Renal cortex interstitium (tissue), 15 donors: ENCODE measurements at places on chromosomes 3 and 15. TPM values are rescaled to one million over a fixed set of nuclear protein-coding genes. Genes with fewer than 3 reads are reported as not detected.

DNA sequence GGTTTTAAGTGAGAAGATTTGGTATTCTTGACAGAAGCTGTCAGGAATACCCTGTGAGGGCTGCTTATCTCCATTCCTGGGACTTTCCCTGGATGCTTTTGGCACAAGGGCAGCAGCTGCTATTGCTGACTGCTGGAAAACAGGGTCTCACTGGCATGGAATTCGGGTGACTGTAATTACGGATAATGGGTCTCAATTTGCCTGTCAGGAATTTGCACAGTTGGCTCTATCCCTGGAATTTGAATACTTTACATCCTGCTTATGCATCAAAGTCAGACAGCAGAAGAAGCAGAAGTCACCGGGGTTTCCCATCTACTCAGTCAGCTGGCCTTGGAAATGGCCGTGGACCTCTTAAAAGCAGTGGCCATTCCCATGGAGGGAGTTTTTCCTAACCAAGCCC is 25.9 kb upstream of the AKAP13 start:
- DNase-seq: no peak

DNA sequence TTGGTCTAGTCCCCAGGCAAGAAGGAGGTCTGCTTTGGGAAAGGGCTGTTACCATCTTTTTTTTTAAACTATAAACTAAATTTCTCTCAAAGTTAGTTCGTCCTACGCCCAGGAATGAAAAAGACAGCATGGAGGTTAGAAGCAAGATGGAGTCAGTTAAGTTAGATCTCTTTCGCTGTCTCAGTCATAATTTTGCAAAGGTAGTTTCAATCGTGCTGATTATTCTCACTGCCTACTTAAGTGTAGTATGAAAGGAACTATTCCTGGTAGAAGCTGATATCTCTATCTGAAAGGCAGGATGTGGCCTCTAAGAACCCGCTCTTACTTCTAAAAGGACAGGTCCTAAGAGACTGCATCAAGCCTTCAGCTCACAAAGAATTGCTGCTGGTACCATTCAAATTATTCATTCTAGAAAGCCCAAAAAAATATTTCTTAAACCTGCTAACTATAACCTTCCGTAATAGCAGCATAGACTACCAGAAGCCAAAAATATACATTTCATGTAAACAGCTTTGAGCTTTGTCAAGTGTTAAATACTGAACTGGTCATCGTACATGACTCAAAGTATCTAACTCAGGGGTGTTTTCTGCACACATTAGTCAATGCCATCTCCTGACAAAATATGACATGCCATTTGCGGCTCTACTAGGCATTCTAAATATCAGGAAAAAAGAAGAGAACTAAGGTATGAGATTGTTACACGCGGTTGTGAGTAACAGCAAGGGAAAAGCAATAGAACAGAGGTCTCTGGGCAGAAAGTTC is 96.0 kb upstream of the CCDC80 start:
- no peak for DNase-seq

GRCh38 chr15:101480613-101481380 is 8.7 kb downstream of the PCSK6 start:
- DNase-seq: no peak

- DNase-seq: no peak
Observed at GRCh38 chr3:151204530-151205402, 1.8 kb upstream of the GPR171 start.

DNA sequence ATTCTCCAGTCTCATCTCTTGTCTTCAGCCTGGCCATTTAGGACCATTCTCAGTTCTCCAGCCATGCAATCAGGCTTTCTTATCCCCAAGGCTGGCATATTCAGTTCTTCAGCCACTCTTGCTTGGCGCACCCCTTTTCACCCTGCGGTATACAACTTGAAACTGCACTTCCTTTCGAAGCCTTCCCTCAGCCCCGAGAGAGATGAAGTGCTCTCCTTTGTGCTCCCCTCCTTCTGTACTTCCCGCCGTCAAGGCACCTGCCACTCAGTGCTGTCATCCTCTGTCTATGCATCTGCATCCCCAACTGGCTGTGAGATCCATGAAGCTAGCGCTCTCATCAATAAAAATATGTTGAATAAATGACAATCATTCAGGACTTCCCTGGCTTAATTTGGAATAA is 45.7 kb downstream of the MORC1 start:
- no peak for DNase-seq

The SIDT1 gene
- 2.4 TPM for polyA plus RNA-seq

The SI gene
- polyA plus RNA-seq: 0.29 TPM

DNA sequence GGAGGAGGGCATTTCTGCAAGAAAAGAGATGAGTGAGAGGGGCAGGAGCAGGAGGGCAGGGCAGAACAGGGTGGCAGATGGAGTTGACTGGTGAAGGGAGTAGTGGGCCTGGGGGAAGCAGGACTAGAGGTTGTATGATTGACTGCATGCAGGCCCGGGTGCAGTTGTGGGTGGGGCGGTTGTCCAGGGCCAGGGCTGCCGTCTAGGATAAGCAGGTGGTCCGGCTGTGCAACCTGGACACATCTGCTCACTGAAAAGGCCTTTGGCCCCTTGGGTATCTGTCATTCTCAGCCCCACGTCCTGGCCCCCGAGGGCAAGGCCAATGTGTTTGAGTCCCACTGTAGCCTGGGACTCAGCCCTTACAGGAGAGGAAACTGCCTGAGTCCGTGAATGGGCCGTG is 25.4 kb downstream of the ALS2CL start:
- no peak for DNase-seq

The SOX2 gene
- 0.68 TPM for polyA plus RNA-seq

The CRYGS gene
- polyA plus RNA-seq: 11.2 TPM

DNA sequence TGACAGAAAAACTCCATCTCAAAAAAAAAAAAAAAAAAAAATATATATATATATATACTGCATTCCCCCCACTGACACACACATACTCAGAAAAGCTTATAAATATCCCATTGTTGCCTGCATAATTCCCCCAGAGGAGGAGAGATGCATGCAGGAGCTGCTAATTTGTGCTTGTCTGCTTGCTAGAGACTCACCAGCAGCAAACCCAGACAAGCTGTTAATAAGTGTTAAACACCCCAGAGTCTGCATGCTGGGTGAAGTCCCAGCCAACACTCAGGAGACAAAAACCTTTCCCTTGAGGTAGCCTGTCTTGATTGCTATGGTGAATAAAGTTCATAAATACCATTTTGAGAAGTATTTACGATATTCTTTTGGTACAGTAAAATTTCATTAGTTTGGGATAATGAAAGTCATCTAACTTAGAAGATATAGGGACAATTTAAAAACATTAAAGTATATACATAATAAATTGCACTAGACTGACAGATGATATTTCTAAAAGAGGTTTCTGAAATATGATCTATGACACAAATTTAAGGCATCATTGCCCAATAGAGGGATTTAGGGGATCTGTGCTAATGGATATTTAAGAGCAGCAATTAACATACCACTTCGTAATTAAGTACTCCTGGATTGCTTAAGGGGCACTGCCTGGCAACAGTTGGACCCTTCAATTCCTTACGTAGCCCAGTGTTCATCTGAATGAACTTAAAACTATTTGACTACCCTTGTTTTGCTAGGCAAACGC is 400.0 kb upstream of the C2CD4B start:
- no peak for DNase-seq

- DNase-seq: no peak
Observed at GRCh38 chr15:76885212-76885611, 19.9 kb downstream of the SCAPER start.

The TMEM212 gene
- polyA plus RNA-seq: 0.09 TPM

GRCh38 chr15:40436892-40437751 is 3.6 kb upstream of the BAHD1 start:
- no peak for DNase-seq

DNA sequence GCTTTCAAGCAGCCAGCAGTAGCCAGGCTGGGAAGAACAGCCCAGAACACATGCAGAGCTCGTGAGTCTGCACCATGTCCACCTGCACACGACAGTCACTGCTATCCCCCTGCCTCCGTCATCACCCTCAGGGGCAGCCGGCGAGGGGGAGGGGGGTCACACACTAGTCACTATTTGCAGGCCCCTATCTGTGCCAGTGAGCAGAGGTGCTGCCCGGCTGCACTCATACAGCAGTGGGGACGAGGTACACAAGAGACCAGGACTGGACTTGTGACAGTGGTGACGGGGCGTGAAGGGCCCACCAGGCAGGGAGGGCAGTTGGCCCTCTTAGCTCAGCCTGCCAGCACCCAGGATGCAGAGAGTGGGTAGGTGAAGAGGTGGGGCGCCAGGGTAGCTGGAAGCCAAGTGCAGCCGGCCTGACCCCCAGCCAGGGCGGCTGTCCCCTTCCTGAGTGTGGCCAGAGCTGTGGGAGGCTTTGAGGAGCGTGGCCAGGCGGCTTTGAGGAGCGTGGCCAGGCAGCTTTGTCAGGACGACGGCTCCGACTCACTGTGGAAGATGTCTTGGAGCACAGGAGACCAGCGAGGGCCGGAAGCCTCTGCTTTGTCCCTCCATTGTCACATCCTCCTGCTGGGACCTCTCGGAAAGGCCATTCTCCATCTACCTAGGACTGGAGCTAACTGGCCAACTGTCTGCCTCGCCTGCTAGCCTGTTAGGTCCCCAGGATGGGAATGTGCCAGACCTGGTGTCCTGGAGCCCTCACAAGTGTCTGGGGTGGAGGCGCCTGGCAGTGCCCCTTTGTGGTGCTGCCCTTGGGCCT is 52.1 kb upstream of the FGD5 start:
- DNase-seq: no peak

DNA sequence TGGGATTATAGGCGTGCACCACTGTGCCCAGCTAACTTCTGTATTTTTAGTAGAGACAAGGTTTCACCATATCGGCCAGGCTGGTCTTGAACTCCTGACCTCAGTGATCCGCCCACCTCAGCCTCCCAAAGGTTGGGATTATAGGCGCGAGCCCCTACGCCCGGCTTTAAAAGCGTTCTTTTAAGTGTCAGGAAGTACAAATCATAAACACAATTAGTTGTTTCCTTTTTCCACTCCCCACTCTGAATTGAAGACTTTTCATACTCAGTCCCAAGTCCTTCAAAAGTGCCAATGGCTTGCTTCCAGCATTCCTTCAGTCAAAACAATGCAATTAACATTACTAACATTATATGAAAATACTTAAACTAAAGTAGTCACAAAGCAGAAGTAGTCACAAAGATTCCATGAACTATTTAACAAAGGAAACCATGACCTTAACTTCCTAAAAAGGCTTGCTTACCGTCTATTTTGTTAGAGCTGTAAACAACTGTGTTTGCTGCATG is 8.1 kb downstream of the WDR82 start:
- no peak for DNase-seq

The IL17RD gene
- 60.5 TPM for polyA plus RNA-seq

- no peak for DNase-seq
Observed at GRCh38 chr3:22495791-22496190, 707.3 kb upstream of the UBE2E2 start.

DNA sequence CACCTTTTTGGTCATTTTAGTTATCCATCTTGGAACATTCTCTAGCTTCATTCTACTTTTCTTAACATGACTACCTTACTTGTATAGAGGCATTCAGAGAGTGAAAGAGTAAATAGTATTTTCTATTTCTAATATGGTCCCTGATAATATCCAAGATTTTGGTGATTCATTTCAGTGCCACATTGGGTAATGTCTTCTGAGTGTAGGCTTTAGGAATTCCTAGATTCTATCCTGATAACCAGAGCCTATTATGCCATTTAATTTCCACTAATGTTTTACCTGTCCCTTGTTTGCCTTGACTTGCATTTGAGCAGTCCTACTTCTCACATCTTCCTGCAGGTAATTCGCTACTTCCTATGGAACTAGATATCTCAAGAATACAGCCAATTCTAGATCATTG is 21.8 kb downstream of the ADGRG7 start:
- no peak for DNase-seq

The KLF15 gene
- 15.4 TPM for polyA plus RNA-seq

The TMC3 gene
- polyA plus RNA-seq: 0.38 TPM

The NTRK3 gene
- polyA plus RNA-seq: 13.7 TPM

GRCh38 chr3:193593668-193594030 is 641 bp downstream of the OPA1 start:
- DNase-seq: peak; percentile 18

The TRIM59 gene
- polyA plus RNA-seq: 21.6 TPM

- DNase-seq: no peak
Observed at GRCh38 chr3:42515391-42515916, 13.0 kb downstream of the VIPR1 start.

The CHRM5 gene
- polyA plus RNA-seq: 0.10 TPM

GRCh38 chr15:29759596-29759995 is 62.7 kb downstream of the TJP1 start:
- DNase-seq: no peak

- no peak for DNase-seq
Observed at GRCh38 chr15:68603951-68604350, 25.2 kb downstream of the CORO2B start.

DNA sequence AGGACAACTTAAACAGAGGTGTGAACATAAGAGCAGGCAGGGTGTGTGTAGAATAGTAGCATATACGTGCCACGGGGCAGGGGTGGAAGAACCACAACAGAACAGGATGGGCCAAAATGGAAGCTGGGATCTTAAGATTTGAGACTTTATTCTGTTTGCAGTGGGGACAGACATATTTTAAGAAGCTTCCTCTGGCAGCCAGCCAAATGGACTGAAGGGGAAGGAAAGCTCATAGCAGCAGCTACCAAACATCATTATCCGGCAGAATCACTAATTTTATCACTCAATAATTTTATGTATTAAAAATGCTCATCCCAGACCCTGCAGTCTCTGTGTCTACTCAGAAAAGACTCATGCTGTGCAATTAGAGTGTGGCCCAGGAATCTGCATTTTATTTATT is 130.9 kb upstream of the CTDSPL start:
- DNase-seq: no peak

GRCh38 chr3:50128001-50128400 is 27.1 kb upstream of the SEMA3F start:
- no peak for DNase-seq

The CDC25A gene
- 13.7 TPM for polyA plus RNA-seq

DNA sequence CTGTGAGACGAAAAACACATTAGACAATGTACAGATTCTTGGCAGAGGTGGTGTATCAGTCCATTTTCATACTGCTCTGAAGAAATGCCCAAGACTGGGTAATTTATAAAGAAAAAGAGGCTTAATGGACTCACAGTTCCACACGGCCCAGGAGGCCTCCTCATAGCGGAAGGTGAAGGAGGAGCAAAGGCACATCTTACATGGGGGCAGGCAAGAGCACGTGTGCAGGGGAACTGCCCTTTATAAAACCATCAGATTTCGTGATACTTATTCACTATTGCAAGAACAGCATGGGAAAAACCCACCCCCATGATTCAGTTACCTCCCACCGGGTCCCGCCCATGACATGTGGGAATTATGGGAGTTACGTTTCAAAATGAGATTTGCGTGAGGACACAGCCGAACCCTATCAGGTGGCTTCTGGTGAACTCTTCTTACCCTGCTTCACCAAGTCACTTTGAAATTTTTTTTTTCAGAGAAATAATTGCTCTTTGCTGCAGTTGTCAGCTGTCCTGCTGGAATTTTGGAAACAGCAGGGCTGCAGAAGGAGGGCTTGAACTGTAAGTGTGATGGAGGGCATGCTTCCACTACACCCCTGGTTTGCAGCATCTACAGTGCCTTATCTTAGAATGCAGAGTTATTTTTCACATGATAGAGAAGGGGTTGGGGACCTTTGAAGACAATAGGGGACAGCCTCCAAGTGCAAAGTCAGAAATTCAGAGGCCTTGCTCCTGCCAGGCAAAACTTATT is 2.9 kb upstream of the IGF2BP2 start:
- DNase-seq: no peak

The GRK7 gene
- polyA plus RNA-seq: 0.11 TPM
